ENCODE measurements at places on chromosomes 5 and 9.

DNA sequence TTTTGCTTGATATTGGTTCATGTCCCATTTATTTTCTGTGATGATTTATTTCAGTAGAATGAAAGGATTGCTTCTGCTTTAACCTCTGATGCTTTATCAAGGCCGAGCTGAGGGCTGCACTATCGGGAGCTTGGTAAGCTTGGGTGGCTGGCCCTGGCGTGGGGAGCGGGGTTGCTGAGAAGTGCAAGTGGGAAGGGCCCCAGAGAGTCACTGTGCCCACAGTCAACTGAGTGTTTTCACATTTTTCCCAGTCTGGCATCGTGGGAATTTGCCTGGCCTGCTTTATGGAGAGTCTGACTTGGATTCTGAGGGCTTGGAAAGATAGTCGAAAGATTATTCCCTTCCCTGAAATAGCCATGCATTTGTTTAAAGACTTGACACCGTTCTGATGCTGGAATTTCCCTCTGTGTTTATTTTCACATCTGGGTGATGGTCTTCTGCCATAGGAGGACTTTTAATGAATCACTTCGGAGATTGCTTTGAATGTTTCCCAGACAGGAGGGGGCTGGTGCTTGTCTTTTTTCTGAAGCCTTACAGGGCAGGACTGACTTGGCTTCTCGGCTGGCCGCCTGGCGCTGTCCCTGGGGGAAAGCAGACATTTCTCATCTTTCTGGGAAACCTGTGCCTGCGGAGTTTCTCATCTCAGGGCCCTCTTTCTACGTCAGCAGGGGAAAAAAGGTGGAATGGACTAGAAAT is 139.0 kb downstream of the BOD1 start:
- no peak for ATAC-seq

GRCh38 chr5:134957920-134958608 is 9.6 kb upstream of the CATSPER3 start:
- peak; percentile 31 for ATAC-seq

GRCh38 chr5:80920333-80920732 is 39.8 kb upstream of the RASGRF2 start:
- peak; percentile 59 for ATAC-seq

DNA sequence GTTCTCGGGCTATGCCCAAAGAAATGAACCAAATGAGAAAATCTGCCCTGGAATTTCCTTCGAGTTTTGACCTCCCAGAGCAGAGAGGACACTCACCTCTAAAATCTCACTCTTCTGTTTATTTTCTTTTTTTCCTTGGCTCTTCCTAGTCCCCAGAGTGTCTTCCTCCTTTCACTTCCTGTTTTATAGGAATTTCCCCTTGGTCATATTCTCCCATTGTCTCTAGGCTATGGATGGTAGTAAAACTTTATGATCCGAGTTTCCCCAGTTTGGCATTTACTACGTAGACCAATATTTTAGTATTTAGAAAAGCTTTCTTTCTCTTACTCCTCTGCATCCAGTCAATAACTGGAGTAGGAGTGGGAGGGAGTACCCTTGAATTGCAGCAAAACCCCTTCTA is 354.5 kb upstream of the ZNF608 start:
- no peak for ATAC-seq

- no peak for ATAC-seq
Observed at GRCh38 chr9:71908825-71909224, 2.2 kb downstream of the ABHD17B start.

GRCh38 chr9:87714819-87715218 is 11.1 kb upstream of the CTSL start:
- ATAC-seq: peak; percentile 35

DNA sequence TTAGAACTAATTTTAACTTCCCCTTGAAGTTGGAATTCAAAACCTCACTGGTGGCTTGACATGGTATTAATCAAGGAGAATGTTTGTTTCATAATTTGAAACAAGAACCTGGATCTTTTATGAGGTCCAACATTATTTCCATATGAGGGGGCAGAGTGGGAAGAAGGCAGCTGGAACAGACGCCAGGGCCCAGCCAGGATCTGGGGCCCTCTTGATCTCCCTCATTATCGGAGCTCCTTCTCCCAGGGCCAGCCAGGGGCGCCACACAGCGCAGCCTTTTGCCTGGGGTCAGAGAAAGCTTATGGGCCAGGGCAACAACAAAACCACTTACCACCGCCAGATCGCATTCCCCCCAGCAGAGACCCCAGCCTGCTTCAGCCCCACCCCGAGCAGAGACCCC is 27.1 kb upstream of the NKD2 start:
- ATAC-seq: no peak

GRCh38 chr9:126799034-126799433 is 5.8 kb upstream of the ZBTB43 start:
- ATAC-seq: no peak

DNA sequence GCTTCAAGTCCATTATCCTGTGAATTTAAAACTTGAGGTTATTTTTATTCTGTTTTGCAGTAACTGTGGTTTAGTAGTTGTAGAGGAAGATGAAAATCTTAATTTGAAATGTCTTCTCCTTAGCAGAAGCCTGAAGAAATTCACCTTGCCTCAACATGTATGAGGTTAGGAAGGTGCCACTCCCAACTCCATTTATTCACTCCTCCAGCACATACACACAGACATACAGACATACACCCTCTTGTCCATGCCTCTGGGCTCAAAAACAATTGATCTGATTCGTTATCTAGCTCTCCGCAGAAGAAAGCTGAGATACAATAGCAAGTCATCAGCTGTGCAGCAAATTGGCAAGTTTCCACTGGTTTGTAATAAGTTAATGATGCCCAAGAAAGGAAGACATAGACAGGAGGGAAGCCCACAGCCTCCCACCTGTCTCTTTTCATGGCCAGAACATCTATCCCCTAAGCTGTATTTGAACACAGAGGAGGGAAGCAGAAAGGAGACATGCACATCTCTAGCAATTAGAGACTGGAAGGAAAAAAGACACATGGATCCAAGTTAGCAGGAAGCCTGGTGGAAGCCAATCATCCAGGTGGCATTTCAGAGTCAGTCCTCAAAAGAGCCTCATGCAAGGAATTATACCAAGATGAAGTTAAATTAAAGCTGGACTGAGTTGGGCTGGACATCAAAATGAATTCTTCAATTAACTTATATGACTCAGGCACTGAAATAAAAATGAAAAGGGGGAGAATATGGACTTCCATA is 257.9 kb downstream of the ASTN2 start:
- no peak for ATAC-seq

DNA sequence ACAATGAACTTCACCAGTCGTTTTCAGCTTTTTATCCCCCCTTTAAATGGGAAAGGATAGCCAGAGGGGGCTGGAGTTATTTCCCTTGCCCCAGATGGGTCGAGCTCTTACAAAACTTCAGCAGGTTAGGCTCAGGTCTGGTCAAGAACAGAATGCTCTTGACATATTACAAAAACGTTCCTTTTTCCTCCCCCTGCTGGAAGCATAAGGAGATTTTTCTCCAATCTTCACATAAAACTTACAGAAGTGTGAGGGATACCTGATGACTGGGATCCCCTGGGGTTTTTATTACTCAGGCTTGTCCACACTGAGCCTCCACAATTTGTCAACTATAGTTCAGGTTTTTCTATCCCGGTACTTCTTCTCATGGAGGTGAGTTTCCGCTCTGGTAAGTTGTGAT is 60.8 kb downstream of the CSF2 start:
- no peak for ATAC-seq

DNA sequence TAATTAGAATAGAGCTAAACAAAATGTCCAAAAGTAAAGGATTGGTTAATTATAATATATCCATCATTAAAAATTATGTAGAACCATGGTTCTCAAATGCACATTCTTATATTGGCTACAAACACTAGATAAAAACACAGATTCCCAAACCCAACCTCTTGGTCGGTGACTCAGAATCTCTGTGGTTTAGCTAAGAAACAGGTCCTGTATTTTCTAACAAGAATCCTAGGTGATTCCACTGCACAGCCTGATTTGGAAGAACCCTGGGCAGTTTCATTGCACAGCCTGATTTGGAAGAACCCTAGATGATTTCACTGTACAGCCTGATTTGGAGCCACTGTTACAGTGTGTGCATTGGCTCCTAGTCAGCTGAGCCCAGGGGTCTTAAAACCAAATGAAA is 67.9 kb downstream of the KIAA1958 start:
- no peak for ATAC-seq

DNA sequence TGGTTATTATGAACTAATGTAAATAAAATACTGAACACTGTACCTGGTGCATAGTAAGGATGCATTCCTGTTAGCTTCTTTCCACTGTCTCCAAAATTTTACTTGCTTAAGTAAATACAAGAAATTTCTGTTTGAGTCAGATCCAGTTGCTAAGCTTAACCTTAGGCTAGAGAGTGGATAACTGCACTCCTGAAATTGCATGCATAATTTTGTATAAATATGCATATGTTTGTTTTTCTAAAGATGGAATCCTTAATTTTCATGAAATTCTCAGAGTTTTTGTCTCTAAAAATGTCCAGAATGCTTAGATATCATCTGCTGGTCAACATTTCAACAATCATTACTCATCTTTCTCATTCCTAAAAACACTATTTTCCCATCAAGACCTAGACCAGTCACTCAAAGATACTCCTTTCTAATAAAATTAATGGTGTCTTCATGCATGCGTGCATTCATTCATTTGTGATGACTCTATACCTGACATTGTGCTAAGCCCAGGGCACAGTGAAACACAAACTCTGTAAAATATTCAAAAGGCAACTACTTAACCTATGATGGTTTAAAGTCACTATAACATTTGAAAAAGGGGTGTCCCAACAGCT is 284.8 kb downstream of the SEC61B start:
- no peak for ATAC-seq

DNA sequence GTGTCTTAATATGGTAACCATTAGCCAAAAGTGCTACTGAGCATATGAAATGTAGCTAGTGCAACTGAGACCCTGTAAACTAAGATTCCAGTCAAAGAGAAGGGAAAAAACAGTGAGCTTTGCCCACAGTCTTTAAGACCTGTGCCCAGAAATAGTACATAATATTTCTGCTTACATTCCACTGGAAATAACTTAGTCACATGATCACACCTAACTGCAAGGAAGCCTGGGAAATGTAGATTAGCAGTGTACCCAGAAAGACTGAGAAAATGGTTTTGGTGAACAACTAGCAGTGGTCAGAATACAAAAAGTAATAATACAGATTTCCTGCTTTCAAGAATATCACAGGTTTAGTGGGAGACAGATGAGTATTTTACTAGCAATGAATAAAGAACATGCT is 2.5 kb upstream of the CPLANE1 start:
- ATAC-seq: no peak

DNA sequence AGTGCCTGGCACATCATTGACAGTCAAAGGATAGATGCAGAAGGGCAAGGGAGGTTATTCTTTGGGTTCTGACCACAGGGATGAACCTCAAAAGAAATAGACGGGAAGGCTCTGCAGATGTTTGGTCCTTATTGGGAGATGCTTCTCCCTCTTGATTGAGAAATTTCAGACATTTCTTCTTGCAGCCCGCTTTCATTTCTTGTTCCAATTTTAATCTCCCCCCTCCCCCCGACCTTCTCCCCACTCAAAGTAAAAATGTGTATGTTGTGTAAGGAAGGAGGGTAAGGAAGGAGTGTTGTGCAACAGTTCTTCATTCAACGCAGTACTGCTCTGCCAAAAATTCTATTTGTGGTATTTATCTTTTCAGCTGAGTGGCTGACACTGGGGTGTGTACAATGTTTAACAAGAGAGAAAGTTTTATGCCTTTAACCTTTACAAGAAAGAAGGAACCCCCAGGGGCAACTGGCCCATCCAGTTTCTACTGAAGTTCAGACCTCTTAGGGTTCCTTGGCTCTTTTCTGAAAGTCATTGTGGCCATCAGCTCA is 46.3 kb upstream of the TNFSF15 start:
- ATAC-seq: peak; percentile 46

- no peak for ATAC-seq
Observed at GRCh38 chr5:117889596-117889995, 1098.8 kb downstream of the DTWD2 start.

GRCh38 chr5:180670586-180671359 is 21.4 kb upstream of the FLT4 start:
- ATAC-seq: no peak

- ATAC-seq: no peak
Observed at GRCh38 chr5:76325876-76326491, 77.1 kb upstream of the IQGAP2 start.

DNA sequence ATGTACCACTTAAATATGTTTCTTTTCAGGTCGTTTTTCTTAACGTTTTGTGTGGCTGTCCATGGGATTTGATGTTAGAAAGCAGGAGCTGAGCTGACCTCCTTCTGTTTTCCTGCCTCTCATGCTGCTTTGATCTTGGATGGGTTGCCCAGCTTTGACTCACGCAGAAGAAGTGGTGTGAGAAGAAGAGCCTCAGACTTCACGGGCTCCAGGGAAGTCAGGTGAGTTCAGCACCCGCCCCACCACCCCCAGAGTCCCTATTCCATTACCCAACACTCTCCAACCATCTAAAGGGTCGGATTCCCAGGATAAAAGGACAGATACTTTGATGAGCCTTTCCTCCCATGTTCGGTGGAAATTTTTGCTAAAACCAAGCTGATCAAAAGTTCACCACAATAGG is 373.4 kb downstream of the IRX2 start:
- ATAC-seq: no peak

- no peak for ATAC-seq
Observed at GRCh38 chr9:134716067-134716466, 74.5 kb downstream of the COL5A1 start.

- ATAC-seq: peak; percentile 80
Observed at GRCh38 chr5:139481580-139482049, 943 bp downstream of the STING1 start.

GRCh38 chr5:10235350-10235749 is 14.3 kb downstream of the ATPSCKMT start:
- ATAC-seq: no peak

GRCh38 chr5:172059661-172060100 is 53.2 kb upstream of the FBXW11 start:
- no peak for ATAC-seq

GRCh38 chr5:23823521-23823920 is 316.1 kb downstream of the PRDM9 start:
- no peak for ATAC-seq

GRCh38 chr9:108550106-108550505 is 305.7 kb downstream of the ACTL7B start:
- no peak for ATAC-seq

- ATAC-seq: no peak
Observed at GRCh38 chr5:127988146-127988760, 95.3 kb upstream of the SLC12A2 start.

GRCh38 chr9:135910757-135911156 is 3.4 kb upstream of the CAMSAP1 start:
- no peak for ATAC-seq

GRCh38 chr9:16133556-16134227 is 580.8 kb downstream of the CCDC171 start:
- peak; percentile 82 for ATAC-seq

DNA sequence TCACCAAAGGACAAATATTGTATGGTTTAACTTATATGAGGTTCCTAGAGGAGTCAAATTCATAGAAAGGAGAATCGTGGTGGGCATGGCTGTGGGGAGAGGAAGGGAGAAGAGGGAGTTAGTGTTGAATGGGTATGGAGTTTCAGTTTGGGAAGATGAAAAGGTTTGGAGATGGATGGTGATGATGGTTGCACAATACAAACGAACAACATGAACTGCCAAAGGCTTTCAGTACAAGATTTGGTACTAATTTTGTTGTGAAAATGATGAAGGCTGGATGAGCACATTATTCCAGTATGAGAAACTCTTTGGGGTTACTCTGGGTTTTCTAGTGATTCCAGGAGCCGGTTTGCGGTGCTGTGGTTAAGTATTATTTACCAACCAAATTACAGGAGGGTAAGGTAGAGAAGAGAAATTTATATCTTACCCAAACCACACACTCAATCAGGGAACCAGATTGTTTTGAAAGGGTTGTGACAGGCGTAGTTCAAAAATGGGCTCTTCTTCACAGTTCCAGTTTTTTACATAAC is 112.0 kb upstream of the TBC1D2 start:
- ATAC-seq: no peak

- ATAC-seq: no peak
Observed at GRCh38 chr5:90223756-90224155, 185.8 kb downstream of the CETN3 start.

Data from esophagus mucosa (tissue), 1 donor.